ENCODE measurements at places on chromosomes 7 and 10.

DNA sequence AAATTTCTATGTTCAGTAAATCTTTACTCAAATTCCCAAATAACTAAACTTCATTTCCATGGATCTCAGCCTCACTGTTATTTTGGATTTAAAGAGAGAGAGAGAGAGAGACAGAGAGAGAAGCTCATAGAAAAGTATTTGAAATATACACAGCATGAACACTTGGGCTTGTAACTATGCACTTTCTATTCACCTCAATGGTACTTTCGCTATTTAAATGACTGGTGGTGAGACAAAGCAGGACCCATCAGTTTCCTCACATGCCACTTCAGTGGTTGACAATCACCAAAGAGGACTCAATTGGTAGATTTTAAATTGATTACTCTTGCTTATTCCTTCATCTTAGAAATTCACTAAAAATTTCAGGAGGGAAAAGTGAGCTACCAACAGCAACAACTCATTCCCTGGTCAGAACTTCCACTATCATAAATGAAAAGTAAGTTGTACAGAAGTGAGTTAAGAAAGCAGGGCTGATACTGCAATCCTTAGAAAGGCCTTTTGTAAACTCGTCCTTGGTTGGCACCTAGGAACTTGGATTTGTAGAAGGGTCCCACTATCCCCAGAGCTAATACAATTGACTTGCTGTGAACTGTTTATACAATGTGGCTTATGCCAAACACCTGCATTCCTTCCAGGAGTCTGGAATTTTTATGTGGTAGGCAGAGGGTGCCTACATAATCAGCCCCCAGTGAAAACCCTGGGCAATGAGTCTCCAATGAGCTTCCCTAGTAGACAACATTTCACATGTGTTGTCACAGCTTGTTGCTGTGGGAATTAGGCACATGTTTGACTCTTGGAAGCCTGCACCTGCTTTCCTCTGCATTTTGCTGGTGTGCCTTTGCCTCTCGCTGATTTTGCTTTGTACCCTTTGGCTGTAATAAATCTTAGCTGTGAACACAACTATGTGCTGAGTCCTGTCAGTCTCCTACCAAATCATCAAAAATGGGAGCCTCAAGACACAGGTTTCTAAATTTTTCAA is 10.8 kb downstream of the ERLIN1 start:
- DNase-seq, result no peak

DNA sequence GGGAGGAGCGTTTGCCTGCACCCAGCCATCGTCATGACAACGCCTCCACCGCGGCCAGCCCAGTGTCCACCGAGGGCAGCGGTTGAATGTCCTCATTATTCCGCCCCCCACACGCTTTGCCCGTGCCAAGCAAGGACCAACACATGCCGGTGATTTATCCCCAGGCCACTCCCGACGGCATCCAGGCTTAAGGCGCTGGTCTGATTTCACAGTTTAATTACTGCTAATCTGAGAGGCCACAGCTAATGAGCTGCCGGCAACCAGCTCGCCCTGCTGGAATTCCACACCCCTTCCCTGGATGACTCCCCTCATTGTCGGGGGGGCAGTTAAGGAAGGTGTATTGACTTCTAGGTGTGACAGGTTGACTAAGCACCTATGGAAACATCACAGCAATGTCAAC is 432.3 kb downstream of the DNAJB6 start:
- DNase-seq, result no peak

- no peak for DNase-seq
Measured at GRCh38 chr10:52226197-52226847, 87.8 kb upstream of the DKK1 start.

DNA sequence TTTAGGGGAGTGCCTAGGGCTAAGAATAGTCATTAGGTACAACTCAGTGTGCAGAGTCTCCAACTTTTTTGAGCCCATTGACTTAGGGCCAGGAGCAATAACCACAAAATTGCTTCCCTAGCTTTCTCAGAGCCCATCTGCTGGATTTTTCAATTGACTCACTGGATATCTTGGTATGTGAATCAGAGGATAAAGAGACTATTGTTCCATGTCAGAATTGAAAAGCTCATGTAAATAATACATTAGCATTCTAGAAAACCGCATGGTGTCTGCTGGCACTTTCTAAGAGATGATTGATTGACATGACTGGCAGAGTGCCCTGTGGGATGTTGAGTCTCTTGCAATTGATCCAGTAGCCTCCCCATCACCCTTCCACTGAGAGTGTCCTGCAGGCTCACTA is 246.2 kb downstream of the CCDC7 start:
- no peak for DNase-seq

- DNase-seq, result no peak
Measured at GRCh38 chr10:69901022-69901421, 99.3 kb downstream of the COL13A1 start.

- no peak for DNase-seq
Measured at GRCh38 chr10:88386204-88386788, 196.8 kb downstream of the RNLS start.

DNA sequence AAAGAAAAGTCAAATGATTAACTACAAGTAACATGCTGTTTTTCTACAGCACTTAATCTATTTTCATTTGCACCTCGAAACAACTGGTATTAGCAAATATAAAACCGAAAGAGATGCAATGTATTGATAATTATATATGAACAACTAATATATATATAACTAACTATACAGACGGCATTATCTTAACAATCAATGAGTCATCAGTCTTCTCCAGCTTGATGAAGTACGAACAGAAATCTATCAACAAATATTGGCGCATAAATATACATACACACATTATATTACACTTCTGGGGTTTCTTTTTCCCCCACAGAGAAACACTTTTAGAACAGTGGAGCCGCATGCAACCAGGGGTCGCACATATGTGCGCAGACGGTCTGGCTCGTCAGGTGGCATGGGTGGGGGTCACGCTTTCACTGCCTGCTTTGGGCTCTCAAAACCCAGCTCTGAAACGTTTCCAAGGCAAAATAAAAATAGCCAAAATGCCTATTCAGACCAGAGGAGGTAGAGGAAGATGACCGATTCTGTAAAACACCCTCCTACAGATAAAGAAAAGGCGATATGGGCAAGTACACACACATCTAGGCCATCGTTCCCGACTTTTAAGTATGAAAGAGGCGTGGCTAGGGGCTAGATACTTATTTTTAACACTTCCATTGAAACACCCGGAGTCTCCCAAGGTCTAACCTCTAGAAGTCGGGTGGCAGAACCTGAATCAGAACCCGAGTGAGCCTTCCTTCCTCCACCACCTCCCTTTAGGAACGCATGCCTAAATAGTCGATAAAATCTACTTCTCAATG is 1.7 kb downstream of the ARHGAP12 start:
- no peak for DNase-seq

GRCh38 chr7:712381-713138 is 13.9 kb upstream of the DNAAF5 start:
- no peak for DNase-seq
